ENCODE measurements at places on chromosomes 1 and 21. TPM values are rescaled to one million over a fixed set of nuclear protein-coding genes. Genes with fewer than 3 reads are reported as not detected.
A peak's percentile ranks its signal among the peaks of the same experiment; 100 is the strongest.

DNA sequence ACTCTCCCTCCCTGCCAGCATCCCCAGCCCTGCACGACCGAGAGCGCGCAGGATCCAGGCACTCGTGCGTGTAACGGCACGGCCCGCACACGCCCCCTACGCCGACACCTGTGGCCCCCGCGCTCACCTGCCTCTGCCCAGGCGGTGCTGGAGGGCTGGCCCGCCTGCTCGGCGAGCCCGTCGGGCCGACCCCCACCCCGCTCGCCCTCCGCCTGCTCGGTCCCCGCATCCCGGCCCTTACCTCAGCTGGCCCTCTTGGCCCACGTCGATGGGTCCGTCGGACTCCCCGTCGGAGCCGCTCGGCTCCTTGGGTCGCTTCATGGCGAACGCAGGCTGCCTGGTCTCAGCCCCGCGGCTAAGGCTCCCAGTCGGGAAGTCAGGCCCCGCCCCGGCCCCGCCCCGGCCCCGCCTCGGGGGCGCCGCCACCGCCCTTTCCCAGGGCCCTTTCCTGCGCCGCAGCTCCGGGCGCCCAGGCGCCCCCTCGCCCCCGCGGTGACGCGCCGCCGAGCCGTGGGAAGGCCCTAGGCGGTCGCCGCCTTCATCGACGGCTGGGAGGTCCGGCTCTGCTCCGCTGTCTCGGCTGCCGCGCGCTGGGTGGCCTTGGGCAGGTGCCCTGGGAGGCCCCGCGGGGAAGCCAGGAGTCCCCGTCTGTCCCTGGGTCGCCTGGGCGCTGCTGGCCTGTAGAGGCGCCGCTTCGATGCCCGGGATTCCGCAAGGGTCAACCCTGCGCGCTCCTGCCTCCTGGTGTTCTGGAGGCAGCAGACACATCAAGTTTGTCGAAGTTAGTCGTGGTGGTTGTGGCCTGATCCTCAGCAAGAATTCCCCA, at the start of gene HEYL:
HEYL (minus strand) TSS at position 339 of the 826 bp plus-strand sequence; CDS start at position 321, 18 bp downstream.
- peak; percentile 78 for DNase-seq

DNA sequence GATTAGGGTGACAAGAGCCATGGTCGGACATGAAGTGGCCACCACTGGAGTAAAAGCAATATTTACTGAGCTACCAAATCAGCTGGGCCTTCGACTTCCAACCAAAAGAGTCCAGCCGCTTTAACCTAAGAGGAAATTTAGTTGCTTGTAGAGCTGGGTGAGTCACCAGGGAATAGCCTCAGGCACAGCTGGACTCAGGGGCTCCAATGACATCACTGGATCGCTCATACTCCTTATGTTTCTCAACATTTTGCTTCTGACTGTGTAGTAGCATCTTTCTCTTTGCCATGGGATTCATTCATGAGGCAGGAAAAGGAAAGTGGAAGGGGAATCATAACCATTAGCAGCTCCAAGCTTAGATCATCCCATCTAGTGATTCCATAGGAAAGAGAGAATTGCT, 664.4 kb downstream of the MATN1 start:
- no peak for DNase-seq

LCE1F gene
- total RNA-seq = not detected

GRCh38 chr1:99727575-99728185, 38.8 kb downstream of the FRRS1 start:
- no peak for DNase-seq

DNAJC6 gene
- 5.0 TPM for total RNA-seq

- no peak for DNase-seq
Observed at GRCh38 chr1:37821481-37821880, 13.5 kb upstream of the YRDC start.

THEM5 gene
- total RNA-seq = not detected

CFH gene
- total RNA-seq = 185 TPM

DNA sequence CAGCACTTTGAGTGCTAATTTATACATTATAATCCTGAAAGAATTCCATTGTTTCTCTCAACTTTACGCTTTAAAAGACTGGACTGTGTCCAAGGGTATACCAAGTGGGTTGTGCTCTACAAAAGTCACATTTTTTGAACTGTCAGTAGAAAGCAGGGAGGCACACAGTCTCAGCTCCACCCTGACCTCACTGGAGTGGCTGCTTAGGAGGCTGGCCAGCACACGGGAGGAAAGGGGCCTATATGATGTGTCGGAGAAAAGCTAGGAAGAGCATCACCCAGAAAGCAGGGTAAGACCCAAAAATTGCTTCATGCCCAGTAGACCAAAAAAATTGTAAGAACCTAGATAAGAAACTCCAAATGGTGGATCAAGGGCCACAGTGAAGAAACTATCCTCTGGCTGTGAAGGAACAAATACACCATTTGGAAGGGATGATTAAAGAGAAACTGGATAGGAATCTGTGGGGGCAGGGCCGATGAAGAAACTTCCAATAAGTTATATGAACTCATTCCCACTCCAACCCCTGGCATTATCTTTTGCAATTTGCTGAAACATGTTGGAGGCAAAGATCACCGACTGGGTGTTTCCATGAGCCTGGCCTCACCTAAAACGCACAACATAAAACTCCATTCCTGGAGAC, 1.9 kb downstream of the S100A10 start:
- DNase-seq = peak; percentile 25

ZNF697 gene
- 6.1 TPM for total RNA-seq

DNA sequence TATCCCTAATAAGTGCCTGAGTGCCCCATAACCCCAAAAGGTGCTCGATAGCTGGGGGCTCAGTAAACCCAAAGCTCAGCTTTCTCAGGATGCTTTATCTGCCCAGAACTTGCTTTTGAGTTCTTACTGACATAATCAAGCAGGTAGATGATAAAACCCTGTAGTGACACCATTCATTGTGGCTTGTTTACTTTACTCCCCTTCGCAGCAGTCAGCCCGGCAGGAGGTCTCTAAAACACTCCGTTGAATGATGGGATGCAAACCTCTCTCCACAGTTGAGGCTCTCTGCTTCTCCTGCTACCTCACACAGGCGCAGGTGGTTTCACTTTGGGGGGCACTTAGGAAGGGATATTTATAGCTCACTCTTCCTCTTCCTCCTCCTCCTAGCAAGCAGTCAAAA, 349.4 kb downstream of the HLX start:
- DNase-seq = no peak

Measured in lung (tissue), 17 donors.